Stimulated activated effector memory CD8-positive, alpha-beta T cell treated with anti-CD3 and anti-CD28 coated beads, Interleukin-12 subunit alpha, Interleukin-12 subunit beta, amount 100 ng/mL, for 72 hours (primary cell): ENCODE measurements at places on chromosomes 5 and 9.
A peak's percentile ranks its signal among the peaks of the same experiment; 100 is the strongest.

GRCh38 chr5:74212336-74212735, 428.2 kb downstream of the ENC1 start:
- DNase-seq, result no peak

DNA sequence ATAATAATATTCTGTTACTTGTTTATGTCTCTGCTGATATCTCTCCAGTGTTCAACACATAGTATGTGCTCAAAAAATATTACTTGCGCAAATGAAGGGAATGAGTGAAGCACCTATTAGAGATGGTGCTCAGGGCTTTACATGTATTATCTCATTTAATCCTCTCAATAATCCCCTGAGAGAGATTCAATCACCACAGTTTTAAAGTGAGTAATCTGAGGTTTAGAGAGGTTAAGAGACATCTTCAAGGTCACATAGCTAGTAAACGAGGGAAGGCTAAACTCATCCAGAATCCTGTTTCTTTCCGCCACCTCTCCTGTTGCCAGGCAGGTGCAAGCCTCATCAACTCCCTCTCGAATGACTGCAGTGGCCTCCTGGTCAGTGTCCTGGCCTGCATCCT, 82.0 kb downstream of the UGCG start:
- DNase-seq, result no peak

GRCh38 chr9:98449871-98450270, 194.4 kb upstream of the TBC1D2 start:
- DNase-seq, result no peak

- no peak for DNase-seq
Observed at GRCh38 chr5:166267907-166268306, 2023.5 kb upstream of the WWC1 start.

GRCh38 chr5:79621056-79621455, 8.8 kb downstream of the TENT2 start:
- no peak for DNase-seq

GRCh38 chr5:14665949-14666348, 1.4 kb downstream of the OTULIN start:
- DNase-seq, result no peak

DNA sequence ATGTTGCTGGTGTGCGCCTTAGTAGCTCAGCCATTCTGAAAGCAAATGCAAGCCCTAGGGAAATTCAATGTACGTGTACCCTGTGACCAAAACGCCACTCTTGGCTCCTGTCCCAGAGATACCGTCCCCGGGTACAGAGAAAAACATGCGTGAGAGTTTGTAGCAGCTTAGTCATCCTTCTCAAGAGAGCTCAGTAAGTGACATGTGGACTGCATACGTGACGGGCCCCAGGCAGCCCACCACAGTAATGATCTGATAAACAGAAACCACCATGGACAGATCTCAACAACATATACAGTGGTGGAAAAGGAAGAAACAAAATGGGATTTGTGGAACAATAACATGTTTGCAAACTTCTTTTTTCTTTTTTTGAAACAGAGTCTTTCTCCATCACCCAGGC, 45.1 kb downstream of the S1PR3 start:
- no peak for DNase-seq

DNA sequence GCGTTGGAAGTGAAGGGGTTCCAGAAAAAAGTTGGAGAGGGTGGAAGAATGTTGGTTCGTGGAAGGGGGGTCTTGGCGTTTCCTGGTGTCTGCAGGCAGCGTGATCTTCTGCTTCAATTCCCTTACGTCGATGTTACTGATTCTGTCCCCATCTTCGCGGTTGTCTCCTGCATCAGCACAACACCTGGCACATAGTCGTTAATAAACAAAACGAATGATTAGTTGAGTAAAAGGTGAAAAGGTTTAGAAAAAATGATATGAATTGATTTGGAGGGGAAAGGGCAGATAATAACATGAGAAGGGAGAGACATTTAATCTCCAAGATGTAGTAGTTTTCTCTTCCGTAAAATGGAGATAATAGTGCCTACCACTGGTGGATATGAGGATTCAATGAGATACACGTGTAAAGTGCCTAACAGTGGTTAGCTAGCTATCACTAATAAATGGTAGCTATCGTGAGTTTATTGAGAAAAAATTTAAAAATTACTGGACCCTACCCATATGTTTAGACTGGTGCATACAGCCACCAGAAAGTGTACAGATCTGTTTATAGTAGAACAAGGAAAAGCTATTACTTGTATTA, 556 bp downstream of the MTREX start:
- DNase-seq, result no peak

DNA sequence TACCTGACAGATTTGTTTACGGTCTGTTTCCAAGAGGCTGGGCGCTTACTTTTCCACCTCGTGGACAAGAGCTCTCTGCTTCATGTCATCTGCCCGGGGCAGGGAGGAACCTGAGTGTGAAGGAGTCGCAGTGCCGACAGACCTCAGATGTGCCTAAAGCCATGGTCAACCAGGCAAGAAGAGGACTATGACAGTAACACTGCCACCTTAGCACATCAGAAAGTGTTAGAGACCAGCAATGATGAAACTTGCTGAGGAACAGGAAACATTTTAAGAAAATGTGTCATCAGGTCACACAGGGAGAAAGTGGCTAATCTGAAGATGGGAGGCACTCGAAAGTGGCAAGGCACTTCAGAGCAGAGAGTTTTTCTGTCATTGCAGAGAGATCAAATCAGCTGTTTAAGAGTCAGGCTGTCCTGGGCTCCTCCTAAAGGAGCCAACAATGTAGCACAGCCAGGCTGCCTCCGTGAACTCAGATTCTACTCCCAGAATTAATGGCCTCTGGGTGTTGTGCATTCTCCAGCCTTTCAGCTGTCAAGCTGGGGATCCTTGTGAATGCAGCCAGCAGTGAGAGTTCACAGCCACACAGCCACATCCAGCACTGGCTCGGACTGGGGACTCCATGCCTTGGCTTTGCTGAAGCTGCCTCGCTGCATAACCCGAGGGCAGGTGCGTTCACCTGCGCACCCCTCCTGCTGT, 94.6 kb downstream of the RAPGEF1 start:
- DNase-seq, result no peak

- DNase-seq, result no peak
Observed at GRCh38 chr5:90747175-90747574, 188.6 kb downstream of the ADGRV1 start.

DNA sequence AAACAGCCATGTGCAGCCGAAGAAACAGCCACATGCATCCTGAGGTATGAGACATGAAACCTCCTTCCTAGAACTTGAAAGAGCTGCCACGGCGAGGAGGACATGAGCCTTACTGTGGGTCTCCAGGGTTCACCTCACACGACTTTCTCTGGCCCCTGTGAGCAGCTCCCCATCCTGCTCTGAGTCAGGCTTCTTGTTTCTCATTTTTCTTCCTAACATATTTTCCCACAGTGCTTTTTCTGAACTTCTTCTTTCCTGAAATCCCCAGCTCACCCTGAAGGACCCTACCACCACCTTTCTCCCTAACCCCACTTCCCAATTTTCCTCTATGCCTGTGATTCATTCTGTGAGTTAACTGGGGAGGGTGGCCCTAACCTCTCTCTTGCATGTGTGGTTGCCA, 33.7 kb upstream of the ADRB2 start:
- no peak for DNase-seq

- DNase-seq, result no peak
Observed at GRCh38 chr5:140312791-140313189, 9.9 kb upstream of the PFDN1 start.

GRCh38 chr5:155455791-155456514, 442.4 kb downstream of the KIF4B start:
- no peak for DNase-seq

DNA sequence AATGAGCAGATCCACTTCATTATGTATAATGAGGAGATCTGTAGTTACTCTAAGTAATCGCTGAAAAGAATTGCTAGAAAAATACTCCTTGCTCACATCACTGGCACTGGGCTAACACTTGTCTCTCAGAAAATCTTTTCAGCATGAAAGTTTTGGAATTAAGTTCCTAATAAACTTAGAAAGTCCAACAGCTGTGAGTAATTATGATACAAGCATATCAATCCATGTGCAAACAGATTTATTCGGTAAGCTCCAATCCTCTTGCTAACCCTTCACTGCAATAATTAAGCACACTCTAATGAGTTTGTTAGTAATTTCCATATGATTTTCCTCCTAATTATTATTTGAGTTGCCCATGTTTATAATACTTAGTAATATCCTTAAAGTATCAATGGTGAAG, 652.6 kb upstream of the WWC1 start:
- DNase-seq, result no peak

GRCh38 chr5:143133721-143134120, 269.8 kb downstream of the NR3C1 start:
- no peak for DNase-seq

GRCh38 chr9:131728961-131729360, 10.9 kb downstream of the RAPGEF1 start:
- peak; percentile 78 for DNase-seq

GRCh38 chr5:404666-405241, 38.2 kb upstream of the EXOC3 start:
- DNase-seq, result no peak

DNA sequence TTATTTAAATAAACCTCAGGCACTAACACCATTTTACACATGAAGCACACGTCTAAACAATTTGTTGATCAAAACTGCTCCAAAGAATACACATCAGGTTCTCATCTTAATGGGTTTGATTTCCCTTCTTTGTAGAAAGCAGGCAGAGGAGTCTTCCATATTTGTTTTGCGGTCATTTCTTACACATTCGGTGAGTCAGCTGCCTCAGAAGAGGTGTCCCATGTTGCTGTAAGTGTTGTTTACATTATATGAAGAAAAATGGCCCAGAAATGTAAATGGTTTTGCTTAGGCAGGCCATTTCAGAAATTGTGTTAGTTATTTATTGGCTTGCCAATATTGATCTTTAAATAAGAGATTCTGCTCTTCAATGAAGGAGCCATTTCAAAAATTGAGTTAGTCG, 325.8 kb downstream of the TENT4A start:
- DNase-seq, result no peak

DNA sequence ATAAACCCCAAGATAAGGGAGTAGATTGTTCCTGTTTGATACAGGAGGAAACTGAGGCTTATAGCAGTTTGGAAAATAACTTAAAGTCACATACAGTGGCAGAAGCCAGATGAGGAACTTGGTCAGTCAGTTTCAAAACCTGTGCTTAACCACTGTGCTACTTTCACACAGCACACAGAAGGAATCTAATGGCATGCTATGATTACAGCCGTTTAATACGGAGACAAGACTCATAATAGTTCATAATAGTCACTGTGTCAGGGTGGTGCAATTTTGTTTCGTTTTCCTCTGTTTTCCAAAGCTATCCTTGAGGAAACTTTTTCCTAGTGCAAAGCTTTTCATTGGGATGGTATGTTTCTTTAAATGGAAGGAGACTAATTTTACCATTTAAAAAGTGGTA, 112.3 kb downstream of the GCNT1 start:
- no peak for DNase-seq

- DNase-seq, result no peak
Observed at GRCh38 chr9:86166546-86166945, 67.2 kb upstream of the GOLM1 start.

- DNase-seq, result no peak
Observed at GRCh38 chr5:1121044-1121443, 9.2 kb upstream of the SLC12A7 start.

DNA sequence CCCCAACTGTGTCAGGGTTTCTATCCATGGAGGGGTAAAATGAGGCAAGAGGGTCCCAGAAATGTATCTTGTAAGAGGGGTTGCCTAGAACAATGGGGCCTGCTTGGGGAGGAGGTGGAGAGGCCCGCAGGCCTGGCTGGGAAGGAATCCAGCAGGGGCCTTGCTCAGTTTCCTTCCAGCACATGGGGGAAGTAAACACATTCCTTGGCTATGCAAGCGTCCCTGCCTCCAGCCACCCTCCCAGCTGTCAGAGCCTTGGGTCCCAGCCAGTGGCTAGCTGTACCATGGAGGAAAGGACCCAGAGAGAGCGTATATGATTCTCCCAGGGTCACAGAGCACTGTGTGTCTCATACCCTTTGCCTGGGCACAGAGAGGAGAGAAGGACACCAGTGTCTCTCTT, 71.1 kb upstream of the IL17B start:
- no peak for DNase-seq

DNA sequence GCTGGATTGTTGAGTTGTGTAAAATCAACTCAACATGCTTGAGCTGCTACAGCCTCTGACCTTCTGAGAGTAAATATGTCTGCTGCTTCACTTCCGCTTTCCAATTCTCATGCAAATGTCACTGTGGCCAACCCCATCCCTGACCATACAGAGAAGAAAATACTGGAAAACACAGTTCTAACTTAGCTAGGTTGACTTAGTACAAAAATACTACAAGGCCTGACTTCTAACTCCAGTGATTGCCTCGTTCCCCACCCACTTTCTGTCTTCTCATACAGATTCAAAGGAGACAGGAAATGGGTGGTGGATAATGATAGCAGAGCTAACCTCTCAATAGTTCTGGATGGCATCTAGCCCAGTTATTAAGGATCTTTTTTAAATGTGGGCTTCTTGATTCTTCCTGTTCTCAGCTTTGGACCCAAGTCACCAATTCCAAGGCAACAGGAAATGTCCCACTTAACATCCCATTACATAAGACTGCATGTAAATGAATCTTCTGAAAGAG, 226.6 kb upstream of the SLC24A2 start:
- DNase-seq, result no peak

GRCh38 chr9:107593224-107593870, 103.8 kb upstream of the KLF4 start:
- DNase-seq, result no peak

- peak; percentile 76 for DNase-seq
Observed at GRCh38 chr5:14663734-14664269, 716 bp upstream of the OTULIN start.

GRCh38 chr5:66558560-66558959, 37.6 kb upstream of the MAST4 start:
- no peak for DNase-seq

GRCh38 chr5:139708434-139708861, 60.3 kb downstream of the CXXC5 start:
- DNase-seq, result no peak

GRCh38 chr9:136910901-136911245, 24.6 kb downstream of the TRAF2 start:
- DNase-seq, result no peak

GRCh38 chr5:141870228-141870627, 8.0 kb downstream of the PCDH1 start:
- no peak for DNase-seq

- DNase-seq, result no peak
Observed at GRCh38 chr9:137715321-137715720, 96.5 kb downstream of the EHMT1 start.

DNA sequence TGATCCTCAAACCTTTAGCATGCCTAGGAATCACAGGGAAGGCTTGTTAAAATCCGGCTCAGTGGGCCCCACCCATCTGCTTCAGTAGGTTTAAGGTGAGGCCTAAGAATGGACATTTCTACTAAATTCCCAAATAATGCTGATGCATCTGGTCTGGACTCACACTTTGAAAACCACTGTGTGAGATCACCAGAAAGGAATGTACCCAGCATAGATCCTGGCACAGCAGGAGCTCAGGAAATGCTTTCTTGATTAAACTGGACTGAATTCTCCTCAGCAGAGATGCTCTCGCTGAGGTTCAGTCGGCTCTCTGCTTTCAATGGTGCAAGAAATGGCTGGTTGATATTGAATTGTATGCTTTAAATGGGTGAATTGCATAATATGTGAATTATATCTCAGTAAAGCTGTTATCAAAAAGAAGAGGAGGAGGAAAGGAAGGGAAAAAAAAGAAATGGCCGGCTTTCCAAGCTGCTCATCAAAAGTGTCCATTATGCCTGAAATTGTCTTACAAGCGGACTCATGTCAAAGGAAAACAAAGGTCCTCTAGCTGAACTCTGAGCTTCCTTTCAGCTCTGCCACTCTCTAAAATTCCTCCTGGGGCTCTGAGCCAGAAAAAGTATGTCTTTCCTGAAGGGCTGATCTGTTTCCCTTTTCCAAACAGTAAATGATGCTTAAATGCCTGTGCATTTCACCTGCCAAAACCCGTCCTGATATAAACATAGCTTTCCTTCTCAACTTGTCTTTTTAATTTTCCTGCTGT, 77.6 kb upstream of the SAP30L start:
- DNase-seq, result no peak
